ENCODE measurements at places on chromosomes 6 and 20.

- no peak for DNase-seq
These were observed 402.0 kb downstream of the MAFB start for GRCh38 chr20:40286975-40287531.

DNA sequence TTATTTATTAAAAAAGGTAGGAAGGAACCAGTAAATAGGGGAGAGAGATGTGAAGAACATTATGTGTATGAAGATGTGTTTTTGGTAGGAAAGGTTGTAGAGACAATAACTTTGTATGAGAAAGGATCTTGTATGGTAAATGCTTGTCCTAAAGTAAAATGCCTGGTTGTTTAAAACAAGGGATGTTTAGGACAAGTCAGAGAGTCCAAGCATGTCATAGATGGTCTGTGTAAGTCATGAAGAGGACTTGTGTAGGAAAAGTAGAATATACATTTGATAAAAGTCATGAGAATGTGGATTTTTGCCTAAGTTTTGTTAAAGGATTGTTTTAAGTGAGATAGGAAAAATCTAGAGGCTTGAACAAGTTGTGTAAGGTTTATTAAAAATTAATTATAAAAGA is 325.1 kb downstream of the CDH26 start:
- DNase-seq: no peak

- DNase-seq: no peak
These were observed 18.8 kb upstream of the RALGAPA2 start for GRCh38 chr20:20731000-20731944.

- DNase-seq: no peak
These were observed 11.5 kb upstream of the NFATC2 start for GRCh38 chr20:51553897-51554486.

DNA sequence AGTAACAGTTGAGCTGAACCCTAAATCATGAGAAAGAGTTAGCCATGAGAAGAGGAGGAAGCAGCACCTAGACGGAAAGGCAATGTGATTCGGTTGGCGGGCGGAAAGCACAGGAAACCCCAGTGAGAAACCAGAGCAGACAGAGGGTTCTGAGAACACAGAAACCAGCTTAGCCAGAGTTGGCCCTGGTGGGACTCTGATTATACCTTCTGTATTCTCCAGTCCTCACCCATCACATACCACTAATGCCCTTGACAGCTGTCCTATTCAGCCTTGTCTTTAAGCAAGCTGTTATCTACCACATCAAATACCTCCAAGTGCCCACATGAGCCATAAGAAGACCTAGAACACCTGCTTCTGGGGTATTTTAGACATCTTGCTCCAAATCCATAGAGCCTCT is 58.9 kb upstream of the LRRC1 start:
- no peak for DNase-seq

DNA sequence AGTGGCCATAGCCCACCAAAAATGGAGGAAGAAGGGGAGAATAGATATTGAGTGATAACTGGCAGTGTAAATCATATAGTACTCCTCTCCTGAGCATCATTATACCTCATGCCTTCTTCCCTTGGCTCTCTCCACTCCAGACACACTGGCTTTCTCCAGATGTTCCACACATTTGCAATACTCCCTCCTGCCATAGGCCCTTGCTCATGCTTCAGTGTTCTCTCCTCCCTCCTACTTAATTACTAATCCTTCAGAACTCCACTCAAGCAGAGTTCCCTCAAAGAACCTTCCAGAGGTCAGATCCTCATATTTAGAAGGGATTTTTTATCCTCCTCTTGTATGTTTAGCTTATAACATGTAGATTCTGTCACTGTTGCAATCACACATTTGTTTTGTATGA is 279.5 kb upstream of the SUPT3H start:
- DNase-seq: peak; percentile 52

DNA sequence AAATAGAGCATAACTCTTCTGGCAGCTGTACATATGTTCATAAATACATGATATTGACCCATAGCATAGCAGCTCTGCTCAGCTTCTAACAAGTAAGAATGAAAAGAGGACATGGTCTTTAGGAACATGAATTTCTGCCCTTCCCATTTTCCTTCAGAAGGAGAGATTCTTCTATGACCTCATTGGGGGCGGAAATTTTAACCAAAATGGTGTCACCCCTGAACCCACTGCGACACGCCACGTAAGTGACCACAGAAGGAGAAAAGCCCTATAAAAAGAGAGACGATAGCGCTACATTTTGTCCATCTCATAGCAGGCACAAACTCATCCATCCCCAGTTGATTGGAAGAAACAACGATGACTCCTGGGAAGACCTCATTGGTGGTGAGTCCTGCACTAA is at the start of gene IL17A:
Gene IL17A, plus strand, starts transcription at position 301 of the 400 bp plus-strand sequence. Its CDS starts 57 bp downstream, at position 358.
- DNase-seq: no peak

DNA sequence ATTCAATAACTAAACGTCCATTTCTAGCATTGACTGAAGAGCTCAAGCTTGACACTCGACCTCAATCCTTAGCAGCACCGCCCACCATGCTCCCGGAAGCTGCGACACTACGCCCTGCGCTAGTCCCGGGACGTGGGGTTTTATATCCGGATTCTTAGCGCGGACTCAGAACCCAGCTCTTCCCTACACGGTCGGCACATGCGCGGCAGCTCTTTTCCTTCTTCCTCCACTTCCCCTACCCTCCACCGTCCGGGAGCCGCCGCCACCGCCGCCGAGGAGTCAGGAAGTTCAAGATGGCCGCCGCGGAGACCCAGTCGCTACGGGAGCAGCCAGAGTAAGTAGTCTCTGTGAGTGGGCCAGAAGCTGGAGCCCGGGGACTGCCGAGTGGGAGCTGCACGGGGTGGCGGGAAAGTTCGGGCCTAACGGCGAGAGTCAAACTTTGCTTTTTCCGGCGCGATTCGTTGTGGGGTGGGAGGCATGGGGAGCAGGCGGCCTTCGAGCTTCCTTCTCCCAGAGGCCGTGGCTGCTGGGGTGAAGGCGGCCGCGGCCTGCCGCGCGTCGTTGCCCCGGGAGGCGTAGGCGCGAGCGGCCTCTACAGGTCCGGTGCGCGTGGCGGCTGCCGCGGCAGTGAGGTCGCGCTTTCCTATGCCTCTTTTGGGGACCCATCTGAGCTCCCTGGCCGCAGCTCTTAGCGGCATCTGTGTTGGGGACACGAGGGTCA is 57.6 kb downstream of the FAM217A start:
- peak; percentile 90 for DNase-seq

GRCh38 chr6:9484686-9485085 is 930.2 kb downstream of the TFAP2A start:
- DNase-seq: no peak

DNA sequence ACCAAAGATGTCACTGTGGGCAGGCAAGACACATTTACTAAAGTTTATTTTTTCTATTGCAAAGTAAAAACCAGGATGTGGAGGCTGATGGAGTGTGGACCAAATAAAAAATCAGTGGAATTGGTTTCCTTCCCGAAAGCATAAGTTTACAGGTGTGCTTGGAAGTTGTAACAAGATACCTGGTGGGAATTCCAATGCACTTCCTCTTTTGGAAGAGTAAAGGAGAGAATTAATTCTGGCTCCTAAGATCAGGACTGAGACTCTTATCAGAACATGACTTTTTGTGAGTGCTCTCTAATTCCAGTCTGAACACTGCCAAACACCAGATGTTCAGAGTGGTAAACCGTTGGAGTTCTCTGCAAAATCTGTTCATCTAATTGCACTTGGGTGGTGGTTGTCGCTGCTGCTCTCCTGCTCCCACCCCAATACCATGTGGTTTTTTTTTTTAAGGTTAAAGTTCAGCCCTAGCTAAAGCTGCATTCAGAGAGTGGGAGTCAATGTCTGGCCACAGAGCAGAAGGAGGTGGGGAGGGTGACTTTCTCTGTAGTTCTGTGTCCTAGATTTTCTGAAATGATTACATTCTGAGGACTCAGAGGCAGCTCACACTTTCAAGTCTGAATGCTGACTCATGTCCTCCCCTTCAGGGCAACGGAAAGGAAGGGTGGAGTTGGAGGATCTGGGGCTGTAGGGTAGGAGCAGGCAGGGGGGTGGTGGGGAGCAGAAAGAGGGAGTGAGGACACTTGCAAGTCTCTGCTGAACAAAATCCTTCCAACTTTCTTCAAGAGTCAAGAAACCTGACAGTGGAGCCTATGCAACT is 275.8 kb upstream of the PRDM1 start:
- peak; percentile 91 for DNase-seq

DNA sequence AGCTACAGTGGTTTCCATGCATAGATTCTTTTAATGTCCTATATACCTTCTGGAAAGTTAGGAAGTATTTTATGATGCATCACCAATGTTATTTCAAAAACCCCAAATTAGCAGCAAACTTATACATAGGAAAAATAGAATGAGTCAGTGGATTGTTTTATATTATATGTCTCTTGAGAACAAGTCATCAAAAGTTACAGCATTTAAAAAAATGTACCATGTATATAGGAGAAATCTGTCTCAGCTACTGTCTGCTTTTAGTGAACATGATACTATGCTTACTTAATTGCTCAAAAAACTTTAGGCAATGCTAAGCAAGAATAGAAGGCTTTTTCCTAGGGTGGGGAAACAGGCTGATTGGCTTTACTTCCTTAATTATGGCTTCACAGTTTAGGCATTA is 365.3 kb downstream of the SAMD5 start:
- DNase-seq: no peak

- no peak for DNase-seq
These were observed 135.1 kb downstream of the TBXT start for GRCh38 chr6:166032366-166033200.

DNA sequence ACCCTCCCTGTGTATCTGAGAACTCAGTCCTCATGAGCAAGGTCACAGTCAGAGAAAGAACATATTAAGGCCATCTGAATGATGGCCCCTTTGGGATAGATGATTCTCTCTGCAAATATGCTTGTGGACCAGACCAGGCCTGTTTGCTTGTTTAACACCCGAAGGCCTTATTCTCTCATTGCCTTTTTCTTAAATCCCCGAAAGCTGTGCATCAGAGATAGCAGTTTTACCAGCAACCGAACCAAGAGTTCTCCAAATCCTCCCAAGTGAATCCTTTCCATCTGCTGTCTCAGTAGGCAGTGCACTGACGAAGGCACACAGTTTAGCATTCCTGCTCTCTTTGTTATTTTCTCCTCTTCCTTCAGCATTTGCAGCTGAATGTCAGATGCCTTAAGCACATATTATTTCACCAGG is 79.8 kb downstream of the TRMT6 start:
- DNase-seq: no peak

DNA sequence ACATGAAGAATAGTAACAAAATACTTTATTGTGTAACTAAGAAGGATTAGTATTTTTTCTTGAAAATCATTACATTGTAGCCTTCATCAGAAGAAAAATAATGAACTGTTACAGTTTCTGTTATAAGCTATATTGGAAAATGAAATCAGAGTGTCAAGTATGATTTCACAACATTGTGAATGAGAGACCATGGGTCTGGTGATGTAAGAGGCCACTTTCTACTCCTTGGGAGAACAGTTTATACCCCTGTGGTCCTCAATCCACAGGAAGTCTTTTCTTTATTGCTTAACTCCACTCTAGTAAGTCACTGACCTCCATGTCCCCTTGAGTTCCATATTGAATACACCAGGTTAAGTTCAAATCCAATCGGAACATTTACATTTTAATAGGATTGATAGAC is 218.7 kb upstream of the FERMT1 start:
- no peak for DNase-seq

- DNase-seq: no peak
These were observed 240.4 kb downstream of the MYLK4 start for GRCh38 chr6:2510316-2510715.

GRCh38 chr6:44101832-44102231 is 25.4 kb downstream of the MRPL14 start:
- no peak for DNase-seq

GRCh38 chr6:111870051-111870741 is 3.1 kb downstream of the FYN start:
- no peak for DNase-seq

DNA sequence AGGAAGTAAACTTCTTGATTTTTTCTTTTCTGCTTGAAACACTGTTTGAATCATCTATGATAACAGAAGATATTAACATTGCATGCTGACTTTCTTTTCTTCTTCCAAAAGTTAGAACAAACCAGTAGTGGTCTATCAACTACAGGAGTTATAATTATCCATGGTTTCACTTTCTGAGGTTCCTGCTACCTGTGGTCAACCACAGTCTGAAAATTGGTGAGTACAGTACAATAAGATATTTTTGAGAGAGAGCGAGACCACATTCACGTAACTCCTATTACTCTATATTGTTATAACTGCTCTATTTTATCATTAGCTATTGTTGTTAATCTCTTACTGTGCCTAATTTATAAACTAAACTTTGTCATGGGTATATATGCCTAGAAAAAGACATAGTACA is 86.1 kb downstream of the MAP7 start:
- no peak for DNase-seq

DNA sequence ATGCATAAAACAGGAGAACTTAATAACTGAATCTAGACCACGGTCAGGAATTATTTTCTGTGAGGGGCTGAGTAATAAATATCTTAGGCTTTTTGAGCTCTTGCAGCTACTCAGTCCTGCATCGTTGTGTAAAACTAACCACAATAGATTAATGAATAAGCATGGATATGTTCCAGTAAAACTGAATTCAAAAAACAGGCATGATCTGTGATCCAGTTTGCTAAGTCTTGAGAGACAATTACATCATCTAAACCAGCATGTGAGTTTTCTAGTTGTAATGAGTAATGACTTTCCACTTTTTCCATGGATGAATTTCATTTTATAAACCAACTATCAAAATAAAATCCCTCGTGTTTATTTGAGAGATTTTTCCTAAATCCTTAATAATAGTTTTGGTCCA is 336.8 kb downstream of the RFPL4B start:
- DNase-seq: no peak

DNA sequence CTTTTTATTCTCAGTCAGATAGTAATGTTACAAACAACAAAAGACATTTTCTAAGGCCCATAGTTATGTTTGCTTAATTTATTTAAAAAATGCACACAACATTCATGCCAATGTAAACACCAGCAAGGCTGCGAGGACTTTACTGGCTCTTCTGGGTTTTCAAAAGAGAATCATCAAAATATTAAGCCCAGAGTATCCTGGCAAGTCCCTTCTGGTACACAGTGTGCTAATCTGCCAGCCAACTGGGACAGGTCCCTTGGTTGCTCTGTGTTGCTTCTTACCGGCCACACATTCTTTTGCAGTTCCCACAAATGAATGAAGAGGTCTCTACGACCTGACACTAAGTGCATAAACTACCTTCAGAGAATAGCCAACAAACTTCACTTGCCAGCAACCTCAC is 42.6 kb upstream of the SPDEF start:
- DNase-seq: no peak

- no peak for DNase-seq
These were observed 1590.8 kb downstream of the KHDRBS2 start for GRCh38 chr6:60695232-60695631.

GRCh38 chr20:1185790-1186334 is 1.1 kb upstream of the TMEM74B start:
- DNase-seq: no peak

DNA sequence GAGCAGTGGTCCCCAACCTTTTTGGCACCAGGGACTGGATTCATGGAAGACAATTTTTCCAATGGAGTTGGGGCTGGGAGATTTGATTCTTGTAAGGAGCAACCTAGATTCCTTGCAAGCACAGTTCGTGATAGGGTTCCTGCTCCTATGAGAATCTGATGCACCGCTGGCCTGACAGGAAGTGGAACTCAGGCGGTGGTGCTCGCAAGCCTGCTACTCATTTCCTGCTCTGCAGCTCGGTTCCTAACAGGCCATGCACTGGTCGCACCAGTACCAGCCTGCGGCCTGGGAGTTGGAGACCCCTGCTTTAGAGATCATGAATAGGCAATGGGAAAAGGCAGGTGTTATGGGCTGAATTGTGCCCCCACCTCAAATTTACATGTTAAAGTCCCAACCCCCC is 131.2 kb downstream of the PFDN4 start:
- no peak for DNase-seq
